Activated CD4-positive, CD25-positive, alpha-beta regulatory T cell treated with anti-CD3 and anti-CD28 coated beads, Interleukin-2, amount 50 U/mL, for 24 hours (primary cell): ENCODE measurements at places on chromosomes 4 and X.
A peak's percentile ranks its signal among the peaks of the same experiment; 100 is the strongest.

DNA sequence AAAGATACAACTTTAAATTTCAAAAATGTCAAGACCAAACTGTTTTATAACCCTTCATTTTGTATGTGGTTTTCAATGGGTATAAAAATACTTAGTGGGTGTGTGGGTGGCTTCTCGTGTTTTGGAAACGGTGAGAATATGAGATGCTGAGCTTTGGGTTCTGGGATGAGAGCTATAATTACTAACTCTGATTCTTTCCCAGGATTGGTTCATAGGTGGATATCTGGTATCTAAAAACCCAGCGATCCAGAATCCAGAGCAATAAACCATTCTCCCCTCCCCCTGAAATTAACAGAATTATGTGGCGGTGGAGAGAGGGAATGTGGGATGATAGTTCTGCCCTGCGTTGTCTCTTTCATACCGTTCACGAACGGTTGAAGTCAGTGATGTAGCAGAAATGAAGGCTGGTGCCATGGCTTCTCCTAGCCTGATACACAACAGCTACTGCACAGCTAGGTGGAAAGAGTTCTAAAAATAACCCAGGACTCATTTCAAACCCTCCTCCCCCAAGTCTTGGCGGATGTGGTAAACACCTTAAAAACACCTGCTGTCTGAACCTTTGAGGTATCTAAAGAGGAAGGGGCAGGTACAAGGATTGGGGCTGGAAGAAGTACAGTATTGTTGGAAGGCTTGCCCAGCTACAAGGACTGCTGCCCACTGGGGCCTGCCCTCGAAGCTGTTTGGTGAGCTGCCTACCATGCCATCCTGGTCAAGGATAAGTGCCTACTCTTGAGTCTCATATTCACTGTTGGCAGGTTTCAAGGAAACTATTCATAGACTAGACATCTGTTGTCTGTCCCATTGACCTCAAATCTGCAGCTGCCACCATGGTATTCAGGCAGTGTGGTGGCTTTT, 44.5 kb downstream of the SEPTIN11 start:
- ATAC-seq = peak; percentile 86

GRCh38 chr4:76441881-76442280, 6.9 kb downstream of the SHROOM3 start:
- no peak for ATAC-seq

DNA sequence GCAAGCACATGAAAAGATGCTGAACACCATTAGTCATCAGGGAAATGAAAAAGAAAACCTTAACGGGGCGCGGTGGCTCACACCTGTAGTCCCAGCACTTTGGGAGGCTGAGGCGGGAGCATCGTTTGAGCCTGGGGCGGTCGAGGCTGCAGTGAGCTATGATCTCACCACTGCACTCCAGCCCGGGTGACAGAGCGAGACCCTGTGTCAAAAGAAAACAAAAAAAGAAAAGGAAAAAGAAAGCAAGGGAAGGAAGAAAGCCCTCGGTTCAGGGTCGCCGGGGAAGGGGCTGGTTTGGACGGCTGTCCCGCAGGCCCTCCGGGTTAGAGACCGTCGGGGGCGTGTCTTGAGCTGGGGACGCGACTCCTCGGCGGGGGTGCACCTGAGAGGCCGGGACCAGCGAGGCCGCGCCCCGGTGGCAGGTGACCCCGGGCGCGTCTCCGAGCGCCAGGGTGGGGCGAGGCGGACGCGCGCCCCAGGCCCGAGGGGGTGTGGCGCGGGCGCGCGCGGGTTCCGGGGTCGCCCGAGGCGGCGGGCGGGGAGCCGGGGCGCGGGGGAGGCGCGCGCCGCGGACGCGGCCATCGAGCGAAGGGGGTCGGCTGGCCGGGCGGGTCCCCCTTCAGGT, 478 bp upstream of the PLXNA3 start:
- peak; percentile 67 for ATAC-seq

- ATAC-seq = no peak
Measured at GRCh38 chrX:148530464-148531077, 30.2 kb downstream of the AFF2 start.

GRCh38 chr4:44704673-44705072, 21.7 kb downstream of the GNPDA2 start:
- ATAC-seq = no peak

DNA sequence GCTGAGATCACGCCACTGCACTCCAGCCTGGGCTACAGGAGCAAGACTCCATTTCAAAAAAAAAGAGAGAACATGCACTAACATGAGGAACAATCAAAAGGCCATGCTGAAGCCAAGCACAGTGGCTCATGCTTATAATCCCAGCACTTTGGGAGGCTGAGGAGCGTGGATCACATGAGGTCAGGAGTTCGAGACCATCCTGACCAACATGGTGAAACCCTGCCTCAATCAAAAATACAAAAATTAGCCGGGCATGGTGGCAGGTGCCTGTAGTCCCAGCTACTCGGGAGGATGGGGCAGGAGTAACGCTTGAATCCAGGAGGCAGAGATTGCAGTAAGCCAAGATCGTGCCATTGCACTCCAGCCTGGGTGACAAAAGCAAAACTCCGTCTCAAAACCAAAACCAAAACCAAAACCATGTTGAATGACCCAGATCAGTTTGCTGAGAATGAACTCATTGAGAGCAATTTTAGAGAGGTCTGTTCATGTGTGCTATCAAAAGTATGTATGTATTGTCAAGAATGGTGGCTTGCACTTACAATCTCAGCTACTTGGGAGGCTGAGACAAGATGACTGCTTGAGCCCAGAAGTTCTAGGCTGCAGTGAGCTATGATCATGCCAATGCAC, 44.8 kb downstream of the PDS5A start:
- peak; percentile 79 for ATAC-seq

- ATAC-seq = peak; percentile 54
Measured at GRCh38 chr4:40199999-40200874, 3.4 kb downstream of the RHOH start.

DNA sequence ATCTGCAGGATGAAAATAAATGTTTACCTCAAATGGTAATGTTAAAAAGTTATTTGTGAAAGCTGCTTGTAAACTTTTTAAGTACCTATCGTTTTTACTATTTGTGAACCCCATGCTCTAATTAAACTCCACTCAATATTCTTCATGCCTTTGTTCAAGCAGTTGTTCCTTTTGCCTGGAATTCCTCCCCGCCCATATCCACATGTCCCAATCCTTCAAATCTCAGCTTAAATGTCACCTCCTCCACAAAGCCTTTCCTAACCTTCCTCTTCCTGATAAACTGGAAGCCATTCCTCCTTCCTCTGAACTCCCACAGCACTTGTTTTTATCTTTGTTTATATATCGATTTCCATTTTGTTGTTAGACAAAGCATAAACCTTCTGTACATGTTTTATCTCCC, 2.4 kb downstream of the MORC4 start:
- ATAC-seq = no peak

- no peak for ATAC-seq
Measured at GRCh38 chr4:84879651-84880200, 86.8 kb downstream of the WDFY3 start.

DNA sequence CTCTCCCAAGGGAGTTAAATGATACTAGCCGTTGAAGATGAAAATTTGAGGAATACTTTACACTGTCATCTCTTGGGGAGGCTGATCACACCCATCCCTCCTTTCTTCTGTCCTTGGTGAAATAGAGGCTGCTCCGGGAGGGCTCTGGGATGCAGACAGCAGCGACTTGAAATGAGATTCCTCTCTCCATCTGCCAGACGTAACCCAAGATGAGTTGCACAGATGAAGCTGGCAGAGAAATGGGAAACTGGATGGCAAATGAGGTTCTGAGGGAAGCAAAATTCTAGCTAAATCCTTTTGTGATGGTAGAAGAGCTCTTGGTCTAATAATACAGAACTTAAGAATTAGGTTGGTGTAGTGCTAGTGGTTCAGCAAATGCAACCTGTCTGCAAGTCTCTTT, 201.4 kb downstream of the AASDH start:
- ATAC-seq = no peak

DNA sequence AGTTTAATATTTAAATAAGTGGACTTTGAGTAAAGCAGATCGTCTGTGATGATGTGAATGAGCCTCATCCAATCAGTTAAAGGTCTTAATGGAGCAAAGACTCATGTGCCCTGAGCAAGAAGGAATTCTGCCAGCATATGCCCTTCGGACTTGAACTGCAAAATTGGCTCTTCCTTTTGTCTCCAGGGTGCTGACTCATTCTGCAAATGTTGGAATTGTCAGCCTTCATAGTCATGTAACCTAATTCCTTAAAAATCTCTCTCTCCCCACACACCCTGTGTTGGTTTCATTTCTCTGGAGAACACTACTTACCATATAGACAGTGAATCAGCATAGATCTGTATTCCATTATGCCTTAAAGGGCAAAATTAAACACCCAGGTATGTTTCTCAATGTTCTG, 609.8 kb upstream of the GALNTL6 start:
- no peak for ATAC-seq

DNA sequence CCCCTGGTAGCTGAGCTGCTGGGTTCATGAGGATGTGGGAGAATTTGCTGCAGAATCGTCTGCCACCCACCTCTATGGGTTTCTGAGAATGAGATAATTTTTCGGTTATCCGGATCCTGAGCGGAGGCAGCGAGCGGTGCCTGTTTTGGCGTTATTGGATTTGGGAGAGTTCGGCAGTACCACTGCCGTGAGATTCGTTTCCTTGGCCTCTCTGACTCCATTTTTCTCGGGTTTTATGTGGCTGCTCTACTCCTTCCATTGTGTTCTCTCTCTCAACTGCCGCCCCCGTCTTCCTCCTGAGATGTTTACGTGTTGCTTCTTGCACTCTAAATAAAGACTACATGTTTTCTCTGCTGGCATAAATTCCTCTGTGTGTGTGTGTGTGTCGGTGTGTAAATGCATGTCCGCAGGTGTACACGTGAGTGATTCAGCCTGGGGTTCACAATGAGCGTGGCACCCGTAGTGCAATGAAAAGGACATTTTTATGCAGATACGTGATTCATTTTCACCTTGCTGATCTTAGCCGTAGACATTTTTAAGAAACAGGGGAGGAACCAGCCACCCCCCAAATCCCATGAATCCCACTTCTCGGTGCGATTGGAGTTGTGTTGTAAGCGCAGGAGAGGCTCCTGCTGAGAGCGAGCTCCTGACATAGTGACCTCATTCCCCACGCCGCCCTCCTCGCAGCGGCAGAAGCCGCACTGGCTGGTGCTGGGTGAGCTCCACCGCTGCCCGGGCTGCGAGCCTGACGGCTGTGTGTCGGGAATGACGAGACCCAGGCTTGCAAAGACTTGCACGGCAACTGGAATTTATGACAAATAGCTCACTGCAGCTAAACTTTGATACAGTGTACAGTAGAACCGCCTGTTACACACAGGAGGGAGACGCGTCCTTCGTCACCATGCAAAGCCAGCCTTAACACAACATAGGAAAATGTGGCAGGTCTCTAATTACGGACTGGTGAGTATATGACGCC, 82.2 kb downstream of the STOX2 start:
- ATAC-seq = no peak

DNA sequence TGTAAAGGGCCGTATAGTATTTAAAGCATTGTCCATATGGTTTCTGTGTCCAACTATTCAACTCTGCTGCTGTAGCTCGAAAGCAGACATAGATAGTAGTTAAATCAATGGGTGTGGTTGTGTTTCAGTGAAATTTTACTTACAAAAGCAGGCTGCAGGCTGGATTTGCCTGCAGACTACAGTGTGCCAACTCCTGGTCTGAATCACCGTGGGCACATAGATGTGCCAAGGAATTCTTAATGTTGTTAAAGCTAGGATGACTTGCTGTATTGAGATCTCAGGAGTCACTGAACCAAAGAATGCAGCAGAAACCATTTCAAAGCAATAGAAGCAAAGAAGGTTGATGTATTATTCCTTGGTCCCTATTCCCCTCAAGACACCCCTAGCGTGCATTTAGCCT, 379.0 kb downstream of the STIM2 start:
- no peak for ATAC-seq

DNA sequence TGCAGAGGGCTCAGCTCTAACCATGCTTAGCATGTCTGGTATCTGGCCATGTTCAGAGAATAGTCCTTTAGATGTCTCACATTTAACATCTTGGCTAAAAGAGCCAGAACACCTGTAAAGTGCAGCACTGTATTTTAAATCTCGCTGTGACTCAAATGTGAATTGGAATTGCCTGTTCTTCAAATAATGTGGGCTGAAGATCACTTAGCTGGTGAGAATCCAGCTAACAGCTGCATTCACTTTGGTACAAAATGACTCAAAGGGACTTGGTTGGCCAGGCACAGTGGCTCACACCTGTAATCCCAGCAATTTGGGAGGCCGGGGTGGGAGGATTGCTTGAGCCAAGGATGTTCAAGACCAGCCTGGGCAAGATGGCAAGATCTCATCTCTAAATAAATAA, 63.5 kb upstream of the PLAC8 start:
- no peak for ATAC-seq

DNA sequence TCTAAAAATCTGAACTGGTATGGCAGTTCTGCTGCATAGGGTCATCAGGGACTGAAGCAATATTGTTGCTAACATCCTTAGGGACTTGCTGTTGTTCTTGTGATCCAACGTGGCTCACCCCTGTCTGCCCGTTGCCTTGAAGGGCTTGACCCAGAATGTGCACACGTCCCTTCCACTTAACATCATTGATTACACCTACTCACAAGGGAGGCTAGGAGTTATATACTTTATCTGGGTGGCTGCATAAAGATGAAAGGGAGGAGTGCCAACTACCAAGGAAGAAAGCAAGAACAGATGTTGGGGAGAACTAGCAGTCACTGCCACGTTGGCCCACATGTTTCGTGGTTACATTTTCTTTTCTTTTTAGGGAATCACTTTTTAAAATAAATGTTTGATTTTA, 34.0 kb downstream of the SLC9A6 start:
- ATAC-seq = no peak

- no peak for ATAC-seq
Measured at GRCh38 chr4:3366893-3367775, 74.3 kb downstream of the RGS12 start.

GRCh38 chrX:38318606-38319005, 8.7 kb downstream of the RPGR start:
- ATAC-seq = no peak

DNA sequence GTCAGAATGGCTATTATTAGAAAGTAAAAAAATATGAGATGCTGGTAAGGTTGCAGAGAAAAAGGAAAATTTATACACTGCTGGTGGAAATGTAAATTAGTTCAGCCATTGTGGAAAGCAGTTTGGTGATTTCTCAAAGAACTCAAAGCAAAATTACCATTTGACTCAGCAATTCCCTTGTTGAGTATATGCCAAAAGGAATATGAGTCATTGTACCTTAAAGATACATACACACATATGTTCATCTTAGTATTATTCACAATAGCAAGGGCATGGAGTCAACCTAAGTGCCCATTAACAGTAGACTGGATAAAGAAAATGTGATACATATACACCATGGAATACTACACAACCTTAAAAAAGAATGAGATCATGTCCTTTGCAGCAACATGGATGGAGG, 148.2 kb downstream of the COMMD8 start:
- peak; percentile 49 for ATAC-seq

DNA sequence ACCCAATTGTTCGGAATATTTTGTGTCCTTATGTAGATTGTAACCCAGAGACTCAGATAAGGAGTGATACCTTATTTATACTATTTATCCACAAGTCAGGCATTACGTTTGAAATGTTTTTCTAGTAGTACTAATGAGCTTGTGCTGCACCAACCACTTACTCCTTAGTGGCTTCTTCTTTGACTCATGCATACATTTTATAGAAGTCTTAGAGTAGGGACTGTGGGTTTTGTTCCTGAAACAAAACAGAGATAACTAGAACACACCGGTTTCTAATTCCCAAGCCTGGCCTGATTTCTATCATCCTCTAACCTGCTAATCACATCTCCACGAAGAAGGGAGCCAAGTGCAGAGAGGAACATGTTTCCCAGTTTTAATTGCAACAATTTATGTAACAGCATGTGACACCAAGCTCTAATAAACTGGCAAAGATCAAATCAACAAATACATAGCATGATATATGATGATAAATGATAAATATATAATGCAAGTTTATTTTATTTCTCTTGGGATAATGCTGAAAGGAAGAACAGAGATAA, 32.3 kb downstream of the MGARP start:
- no peak for ATAC-seq
